Hepatic stellate cell (primary cell): ENCODE measurements at places on chromosomes 13 and 19.

GRCh38 chr13:28539625-28540286 is 44.8 kb upstream of the FLT1 start:
- DNase-seq = no peak

GRCh38 chr19:20367811-20368294 is 197.7 kb downstream of the ZNF737 start:
- no peak for DNase-seq

DNA sequence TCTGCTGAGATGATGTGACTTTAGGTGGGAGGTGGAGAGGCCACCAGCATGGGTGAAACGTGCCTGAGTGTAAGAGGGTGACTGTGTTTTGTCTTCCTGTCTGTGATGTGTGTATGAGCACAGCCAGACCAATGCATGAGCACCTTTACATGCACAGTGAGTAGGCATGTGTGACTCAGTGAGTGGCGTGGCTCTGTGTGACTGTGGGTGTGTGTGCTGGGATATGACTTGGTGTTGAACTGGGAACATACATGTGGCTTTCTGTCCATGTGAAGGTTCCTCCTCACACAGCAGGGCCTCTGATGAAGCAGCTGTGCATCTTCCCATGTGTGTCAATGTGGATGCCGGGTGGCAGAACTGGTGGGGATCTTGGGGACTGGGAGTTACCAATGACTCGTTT is 19.9 kb upstream of the LGALS13 start:
- DNase-seq = no peak

- no peak for DNase-seq
Measured at GRCh38 chr19:48340995-48341394, 15.6 kb downstream of the EMP3 start.

- DNase-seq = peak; percentile 42
Measured at GRCh38 chr13:94233401-94233800, 246.1 kb downstream of the DCT start.

DNA sequence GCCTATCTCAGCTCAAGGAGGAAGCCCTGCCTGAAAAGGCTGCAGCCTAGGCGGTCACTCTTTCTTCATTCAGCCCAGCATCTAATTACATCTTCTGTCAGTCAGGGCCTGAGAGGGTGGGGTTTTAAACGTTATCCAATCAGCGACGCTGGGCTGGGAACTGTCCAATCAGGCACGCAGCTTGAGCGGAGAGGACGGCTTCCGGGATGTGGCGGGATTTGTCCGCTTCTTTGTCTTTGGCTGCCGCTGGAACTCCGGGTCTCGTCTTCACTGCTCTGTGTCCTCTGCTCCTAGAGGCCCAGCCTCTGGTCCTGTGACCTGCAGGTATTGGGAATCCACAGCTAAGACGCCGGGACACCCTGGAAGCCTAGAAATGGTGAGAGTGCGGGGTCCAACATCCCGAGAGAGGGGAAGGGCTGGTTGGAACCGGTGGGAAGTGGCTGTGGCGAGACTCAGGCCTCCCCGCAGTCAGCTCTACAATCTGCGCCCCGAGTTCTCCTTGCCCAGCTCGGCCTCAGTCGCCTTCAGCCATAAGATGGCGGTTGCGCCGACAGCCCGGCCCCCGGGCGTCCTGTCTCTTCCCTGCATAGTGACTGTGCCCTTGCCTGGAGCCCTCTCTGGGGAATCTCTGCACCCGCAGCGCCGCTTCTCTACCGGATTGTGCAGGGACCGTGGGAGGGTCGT is at the start of gene ZNF738:
TSS of gene ZNF738 (plus strand) at position 233 of the 684 bp plus-strand sequence. CDS start at position 374, 141 bp downstream.
- peak; percentile 94 for DNase-seq

DNA sequence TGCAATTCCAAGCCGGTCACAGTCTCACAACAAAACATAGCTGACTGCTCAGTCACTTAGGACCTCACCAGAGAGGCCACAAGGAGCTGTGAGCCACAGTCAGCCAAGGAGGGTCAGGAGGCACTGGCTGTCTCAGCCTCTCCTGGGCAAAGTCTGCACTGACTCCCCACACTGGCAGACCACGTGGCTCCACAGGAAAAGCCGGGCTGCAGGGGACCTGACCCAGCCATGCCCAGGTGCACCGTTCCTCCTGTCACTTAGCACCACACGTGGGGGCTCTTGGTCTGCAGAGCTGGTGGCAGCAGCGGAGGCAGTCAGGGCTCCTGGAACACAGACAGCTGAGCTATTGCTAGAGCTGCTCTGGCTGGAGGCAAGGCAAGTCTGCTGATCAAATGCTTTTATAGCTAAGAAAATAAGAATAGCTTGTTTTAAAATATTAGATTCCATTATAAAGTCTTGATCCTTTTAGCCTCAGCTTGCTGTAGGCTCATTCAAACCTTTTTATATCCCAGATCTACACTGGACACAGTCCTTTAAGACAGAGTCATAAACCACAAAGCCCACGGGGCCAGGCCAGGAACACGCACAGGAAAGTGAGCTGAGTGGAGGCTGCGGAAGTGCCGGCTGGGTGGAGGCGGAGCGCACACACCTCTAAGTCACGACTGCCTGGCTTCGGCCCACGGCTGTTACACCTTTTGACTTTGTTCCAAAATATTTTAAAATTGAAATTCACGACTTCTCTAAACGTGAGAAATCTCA is 744.1 kb downstream of the UQCRFS1 start:
- peak; percentile 85 for DNase-seq

GRCh38 chr19:44794610-44795009 is 14.3 kb upstream of the BCAM start:
- DNase-seq = no peak

DNA sequence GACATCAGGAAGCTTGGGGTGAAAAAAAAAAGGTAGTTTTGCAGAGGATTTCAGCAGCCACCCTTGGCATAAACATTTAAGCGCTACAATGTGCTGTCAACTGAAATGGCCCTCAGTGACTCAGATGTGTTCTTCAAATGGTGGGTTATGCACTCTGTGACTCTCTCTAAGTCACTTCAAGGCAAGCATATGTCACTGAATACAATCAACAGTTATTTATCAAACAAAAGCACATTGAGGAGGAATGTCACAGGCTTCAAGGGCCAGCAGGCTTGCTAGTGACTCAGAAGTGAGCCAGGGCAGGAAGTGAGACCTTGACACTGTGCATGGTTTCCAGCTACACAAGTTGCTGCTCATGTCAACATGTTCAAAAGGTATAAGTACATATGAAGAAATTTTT is 523.7 kb upstream of the HTR2A start:
- no peak for DNase-seq

DNA sequence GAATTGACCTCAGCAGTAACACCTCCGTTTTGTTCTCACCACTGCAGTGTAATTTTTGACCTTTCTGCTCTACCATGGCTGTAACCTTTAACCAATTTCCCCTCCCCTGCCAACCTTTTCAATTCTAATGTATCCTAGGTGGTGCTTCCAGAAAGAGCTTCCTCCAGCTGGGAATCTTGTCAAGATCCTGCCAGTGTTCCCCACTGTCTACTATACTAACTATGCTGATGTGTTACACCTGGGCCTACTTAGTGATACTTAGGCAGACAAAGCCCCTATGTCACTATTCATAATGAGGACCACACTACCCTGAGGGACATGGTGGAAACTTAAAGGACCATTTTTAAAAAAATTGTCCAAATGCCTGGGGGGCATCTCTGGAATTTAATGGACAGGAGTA is 41.0 kb downstream of the MBNL2 start:
- no peak for DNase-seq

GRCh38 chr19:45607071-45608029 is 5.3 kb upstream of the GPR4 start:
- peak; percentile 76 for DNase-seq

DNA sequence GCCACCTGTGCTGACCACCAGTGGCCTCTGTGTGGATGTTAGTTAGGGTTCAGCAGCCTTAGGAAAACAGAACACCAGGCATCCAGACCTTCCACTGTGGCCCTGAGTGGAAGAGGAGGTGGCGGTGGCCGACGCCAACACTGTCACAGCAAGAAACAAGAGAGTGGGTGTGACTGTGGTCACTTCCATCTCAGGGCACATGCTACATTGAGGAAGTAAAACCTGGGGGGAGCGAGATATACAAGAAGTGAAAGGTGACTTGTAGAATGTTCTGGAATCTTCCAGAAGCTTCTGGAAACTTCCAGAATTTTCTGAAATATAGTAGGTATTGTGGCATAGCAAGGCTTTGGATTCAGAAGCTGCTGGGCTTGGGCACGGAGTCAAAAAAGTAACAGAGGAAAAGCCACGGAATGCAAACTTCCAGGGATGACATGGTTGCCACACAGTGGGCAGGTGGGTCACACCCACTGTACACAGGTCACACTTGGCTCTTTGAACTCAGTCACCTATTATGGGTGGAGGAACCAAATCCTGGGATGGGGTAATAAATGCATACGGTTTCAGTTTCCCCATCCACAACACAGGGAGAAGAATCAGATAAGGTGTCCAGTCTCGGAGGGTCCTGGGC is 24.3 kb downstream of the GNG7 start:
- no peak for DNase-seq

- DNase-seq = no peak
Measured at GRCh38 chr13:27605610-27606200, 14.6 kb downstream of the LNX2 start.

GRCh38 chr19:17499648-17500446 is 11.6 kb upstream of the PGLS start:
- no peak for DNase-seq

DNA sequence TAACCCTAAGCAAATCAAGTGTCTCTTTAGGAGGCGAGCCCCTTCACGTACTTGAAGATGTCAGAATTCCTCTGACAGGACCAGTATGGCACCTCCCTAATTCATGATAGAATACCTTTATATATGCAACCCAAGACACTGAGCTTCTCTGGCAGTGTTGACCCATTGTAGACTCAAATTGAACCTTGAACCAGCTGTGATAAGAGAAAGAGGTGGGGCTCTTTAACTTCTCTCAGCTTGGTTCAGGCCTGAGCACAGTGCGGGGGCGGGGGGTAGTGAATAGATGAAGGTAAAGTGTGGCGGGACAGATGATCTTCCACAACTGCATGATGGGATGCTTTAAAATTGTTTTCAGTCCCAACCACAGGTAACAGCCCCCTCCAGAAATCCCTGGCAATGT is 12.1 kb downstream of the MBNL2 start:
- DNase-seq = no peak

DNA sequence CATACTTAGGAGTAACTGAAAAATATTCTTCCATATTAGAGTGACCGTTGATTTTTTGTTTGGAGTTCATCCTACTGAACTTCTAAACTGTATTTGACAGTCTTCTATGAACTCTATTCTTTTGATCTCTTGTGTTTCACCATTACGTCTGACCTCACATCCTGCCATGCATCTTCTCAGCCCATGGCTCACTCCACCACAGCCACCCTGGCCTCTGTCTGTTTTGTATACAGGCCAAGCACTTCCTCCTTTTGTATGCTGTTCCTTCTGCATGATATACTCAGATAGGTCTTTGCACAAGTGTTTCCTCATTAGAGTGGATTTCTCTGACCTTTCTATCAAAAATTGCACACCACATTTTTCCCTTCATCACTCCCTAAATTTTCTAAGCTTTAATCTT is 119.9 kb downstream of the MAB21L1 start:
- DNase-seq = no peak

GRCh38 chr13:50141375-50141975 is 126.2 kb downstream of the KCNRG start:
- no peak for DNase-seq

DNA sequence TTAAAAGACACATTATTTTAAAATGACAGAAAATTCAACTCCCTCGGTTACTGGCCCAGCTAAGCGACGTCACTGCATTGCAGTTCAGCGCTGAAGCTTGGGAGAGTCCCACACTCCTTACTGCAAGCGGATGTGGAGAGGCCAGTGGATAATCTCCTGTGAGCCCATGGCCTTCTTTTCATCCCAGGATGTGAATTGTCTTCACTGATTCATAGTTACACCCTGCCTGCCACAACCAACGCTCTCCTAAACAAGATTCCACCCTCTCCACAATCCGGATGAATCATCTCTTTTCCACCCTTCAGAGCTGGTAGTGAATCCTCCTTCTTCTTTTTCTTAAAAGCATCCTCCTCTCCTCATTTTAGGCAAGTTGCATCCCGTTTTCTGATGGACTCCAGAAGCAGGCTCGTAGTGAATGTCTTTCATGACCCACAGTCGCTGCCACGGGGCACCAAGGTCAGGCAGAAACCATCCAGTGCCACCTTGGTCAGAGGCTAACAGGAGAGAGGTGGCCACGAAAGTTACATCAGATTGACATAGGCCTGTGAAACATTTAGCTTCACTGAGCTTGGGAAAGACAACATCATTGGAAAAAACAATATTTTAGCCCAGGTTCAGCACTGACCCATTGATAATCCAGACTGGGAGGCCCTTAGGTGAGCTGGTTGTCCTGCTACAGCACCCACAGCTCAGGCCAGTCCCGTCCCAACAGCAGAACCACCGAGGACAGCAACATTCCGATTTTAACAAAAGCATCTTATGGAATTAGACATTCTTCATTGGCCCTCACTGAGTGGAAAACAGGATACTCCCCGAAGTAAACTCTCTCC is 2.0 kb downstream of the GJB2 start:
- DNase-seq = no peak

DNA sequence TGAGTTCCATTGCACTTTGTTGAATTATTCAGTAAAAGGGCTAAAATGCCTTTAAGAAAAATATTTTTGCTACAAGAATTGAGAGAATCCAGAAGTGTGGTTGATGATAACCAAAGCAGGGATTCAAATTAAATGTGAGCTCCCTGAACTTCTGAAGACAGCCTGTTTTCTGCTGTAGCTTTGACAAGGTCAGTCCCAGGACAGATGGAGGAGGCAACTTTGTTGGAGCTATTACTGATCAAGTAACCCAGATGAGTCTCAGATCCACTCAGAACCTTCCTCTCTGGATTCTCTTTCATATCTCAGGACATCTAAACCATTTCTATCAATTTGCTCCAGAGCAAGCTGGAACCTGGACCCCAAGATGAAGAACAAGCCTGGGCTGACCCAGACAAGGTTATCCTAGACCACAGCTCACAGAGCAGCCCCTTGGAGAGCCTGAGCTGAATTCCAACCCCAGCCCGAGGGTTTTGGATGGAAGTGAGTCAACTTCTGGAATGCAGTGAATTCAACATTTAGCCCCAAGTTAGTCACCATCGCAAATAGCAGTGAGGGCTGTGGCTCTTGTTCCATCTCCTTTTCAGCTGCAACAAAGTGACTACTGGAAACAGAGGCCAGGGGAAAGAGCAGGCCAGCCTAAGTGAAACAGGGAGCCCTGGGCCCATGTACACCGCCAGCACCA is 137.8 kb upstream of the TSC22D1 start:
- DNase-seq = peak; percentile 74

GRCh38 chr19:6333439-6333838 is at the start of gene ACER1:
ACER1 (minus strand) TSS chr19:6333612; CDS start chr19:6333551, 61 bp downstream.
- no peak for DNase-seq

DNA sequence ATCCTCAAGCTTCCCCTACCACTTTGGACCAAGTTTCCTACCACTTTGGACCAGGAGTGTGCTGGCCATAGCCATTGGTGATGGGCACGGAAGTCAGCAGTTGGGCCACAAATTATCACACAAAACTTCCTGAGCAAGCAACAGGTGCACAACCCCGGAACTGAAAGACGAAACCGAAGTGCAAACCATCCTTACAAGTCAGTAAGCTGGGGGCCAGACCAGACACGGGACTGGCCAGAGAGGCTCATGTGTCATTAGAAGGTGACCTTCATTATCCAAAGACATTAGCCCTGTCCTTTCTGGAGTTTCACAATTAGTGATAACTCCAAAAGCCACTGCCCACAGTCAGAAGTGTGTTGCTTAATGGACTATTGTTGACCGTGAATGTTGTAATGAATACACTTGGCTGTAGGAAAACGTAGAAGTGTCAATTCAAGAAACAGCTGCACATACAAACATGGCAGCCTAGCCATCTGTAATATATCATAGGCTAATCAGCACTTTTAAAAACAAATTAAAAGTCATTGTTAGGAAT is 244.1 kb upstream of the IRS2 start:
- DNase-seq = no peak
